Fibroblast of pulmonary artery (primary cell): ENCODE measurements at places on chromosomes 5 and 9.

DNA sequence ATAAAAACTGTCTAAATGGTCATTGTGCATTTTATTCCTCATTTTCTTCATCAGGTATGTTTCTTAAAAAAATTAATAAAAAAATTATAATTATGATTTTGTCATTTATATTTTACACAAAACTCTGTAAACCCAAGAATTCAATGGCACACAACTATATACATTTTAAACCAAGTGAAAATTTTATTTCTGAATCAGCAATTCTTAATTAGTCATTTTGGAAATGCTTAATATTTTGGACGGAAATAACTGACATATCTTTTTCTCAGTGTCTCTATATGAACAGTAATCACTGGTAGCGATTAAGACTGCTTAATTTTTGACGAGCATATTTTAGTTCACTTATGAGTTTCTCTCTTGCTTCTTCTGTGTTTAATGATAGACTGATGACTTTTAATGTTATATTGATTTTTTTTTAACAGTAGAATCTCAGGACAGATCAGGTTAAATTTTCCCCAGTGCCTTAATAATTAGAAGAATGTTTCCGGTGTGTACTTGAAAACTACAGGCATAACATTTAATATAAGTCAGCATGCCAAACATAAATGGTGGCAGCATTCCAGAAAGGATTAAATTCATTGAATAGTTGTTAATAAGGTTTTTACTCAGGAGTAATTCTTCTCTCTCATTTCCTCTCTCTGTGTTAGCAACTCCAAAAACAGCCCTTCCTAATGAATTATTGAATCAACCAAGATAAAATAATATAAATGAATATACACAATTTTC lies 644.7 kb upstream of the CDH6 start:
- DNase-seq = no peak

DNA sequence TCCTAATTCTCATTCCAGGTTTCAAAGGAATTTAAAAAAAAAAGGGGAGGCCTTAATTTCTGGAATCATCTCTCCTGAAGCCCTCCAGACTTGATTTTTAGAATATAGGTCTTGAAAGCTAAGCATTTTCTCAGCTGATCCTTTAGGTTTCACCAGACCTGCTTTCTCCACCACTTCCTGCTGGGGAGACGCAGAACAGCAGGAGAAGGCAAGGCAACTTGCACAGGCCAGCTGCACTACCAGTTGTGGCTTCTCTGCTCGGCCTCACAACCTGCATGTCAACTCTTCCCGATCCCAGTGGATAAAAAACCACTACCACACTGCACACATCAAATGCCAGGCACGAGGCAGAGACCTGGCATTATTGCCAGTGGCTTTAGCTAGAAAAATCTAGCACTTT lies 119.8 kb downstream of the SIL1 start:
- no peak for DNase-seq

DNA sequence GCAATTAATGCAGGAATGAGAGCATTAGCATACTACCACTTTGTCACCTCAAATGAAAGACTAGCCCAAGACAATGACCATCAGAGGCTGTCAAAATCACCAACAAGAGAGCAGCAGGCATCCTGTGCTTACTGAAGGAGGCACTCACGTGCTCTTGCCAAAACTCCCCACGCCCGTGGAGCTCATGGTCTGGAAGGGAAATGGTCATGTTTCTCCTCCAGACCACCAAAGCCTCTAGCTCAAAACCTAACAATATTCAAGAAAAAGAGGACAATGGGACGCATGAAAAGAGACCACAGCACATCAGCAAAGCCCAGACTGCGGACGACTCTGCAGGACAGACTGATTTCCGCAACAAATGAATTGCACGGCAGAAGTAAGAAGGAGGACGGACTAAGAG lies 12.8 kb downstream of the AKNA start:
- DNase-seq = no peak

DNA sequence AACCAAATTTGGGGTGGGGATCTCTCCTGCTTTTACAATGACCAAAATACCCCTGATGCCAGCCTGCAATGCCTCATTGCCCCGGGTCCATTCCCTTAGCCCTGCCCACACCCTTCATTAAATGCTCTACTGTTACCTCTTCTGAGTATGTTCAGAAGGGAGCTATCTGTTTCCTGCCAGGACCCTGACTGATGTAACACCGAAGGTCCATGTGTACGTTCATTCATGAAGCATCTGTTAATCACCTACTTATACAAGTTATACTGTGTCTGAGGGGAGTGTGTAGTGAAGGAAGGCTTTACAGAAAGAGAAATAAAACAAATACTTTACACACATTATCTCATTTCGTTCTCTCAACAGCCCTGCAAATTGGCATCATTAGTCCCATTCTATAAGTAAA lies 51.9 kb downstream of the ASTN2 start:
- no peak for DNase-seq

DNA sequence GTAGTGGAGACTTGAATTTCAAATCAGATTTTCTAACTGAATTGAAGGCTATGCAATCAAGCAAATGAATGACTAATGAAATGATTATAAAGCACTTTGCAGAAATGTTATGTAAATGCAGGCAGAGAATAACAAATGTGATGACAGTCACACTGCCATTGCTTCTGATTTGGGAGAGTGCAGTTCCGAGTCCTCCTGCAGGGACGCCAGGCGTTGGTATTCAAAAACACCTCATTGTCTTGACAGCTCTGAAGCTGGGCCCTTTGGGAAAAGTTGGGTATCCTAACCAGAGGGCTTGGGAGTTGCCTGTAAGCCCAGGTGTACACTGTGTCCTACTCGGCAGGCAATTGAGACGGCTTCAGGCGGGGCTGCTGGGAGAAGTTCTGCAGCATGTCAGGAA lies 57.9 kb downstream of the C5orf15 start:
- no peak for DNase-seq

- DNase-seq = no peak
Measured at GRCh38 chr5:167451076-167451475, 840.4 kb upstream of the WWC1 start.

DNA sequence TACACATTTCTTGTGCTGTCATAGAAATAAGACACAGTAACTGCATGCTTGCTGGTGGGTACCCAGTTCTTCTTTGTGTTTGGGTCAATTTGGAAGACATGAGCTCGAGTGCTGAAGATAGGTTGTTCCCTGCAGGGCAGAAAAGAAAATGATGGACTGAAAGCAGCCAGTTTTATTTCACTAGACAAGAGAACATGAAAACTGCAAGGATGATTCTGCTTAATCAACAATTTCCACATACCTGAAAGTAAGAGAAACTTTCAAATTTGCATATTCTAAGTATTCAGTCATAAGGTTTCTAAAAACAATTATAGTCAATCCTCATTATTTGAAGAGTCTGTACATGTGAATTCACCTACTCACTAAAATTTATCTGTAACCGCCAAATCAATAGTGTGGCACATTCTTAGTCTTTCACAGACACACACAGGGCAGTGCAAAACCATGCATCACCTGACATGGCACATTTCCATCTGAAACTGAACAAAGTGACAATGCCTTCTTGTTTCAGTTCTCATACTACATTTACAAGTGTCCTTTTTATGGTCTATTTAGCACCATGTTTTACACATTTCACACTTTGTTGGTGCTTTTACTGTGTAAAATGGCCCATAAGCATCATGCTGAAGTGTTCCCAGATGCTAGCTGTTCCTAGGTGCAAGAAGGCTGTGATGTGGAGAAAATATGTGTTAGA lies 56.9 kb downstream of the HOMER1 start:
- DNase-seq = no peak

- DNase-seq = no peak
Measured at GRCh38 chr9:34628656-34629490, at the start of gene ARID3C. Gene ARID3C (minus strand): TSS chr9:34629066. CDS start chr9:34628014, 1,052 bp downstream.

GRCh38 chr9:79143211-79143610 lies 428.6 kb upstream of the TLE4 start:
- DNase-seq = no peak

DNA sequence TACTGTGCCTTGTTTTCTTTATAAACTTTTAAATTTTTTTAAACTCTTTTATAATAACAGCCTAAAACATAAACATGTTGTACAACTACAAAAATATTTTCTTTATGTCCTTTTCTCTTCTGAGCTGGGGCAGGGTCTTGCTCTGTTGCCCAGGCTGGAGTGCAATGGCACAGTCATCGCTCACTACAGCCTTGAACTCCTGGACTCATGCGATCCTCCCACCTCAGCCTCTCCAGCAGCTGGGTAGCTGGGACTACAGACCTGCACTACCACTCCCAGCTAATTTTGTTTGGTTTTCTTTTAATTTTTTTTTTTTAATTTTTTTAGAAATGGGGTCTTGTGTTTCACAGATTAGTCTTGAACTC lies 31.5 kb downstream of the TTC1 start:
- DNase-seq = no peak

GRCh38 chr5:164593982-164594381 lies 1088.6 kb downstream of the MAT2B start:
- no peak for DNase-seq

DNA sequence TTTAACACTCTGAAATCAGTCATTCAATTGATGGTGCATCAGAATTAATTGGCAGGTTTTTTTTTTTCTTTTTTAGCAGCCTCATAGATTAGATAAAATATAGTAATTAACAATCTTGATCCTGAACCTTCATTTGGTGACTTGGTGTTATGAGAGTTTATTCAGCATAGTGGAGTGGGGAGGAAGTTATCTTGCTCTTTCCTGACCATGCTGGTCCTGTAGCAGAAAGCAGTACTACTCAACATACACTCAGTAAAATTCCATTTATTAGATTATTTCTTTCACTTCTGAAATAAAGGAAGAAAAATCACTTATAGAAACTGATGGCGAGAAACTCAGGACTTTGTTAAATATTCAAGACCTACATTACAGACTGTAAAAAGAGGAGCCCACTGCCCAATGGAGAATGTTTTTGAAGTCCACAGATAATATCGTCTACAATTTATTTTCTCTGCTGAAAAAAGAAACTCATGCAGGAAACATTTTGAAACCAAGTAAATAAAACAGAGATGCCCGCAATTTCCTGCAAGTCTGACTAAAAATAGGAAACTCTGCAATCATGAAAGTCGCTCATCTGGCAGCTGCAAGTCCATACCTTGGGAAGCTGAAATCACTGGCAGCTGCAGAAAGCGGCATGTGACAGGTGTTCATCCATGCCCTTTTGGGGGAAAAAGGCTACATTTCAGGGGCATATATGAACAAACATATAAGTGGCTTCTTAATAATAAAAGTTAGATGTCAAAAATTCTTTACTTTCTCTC lies 233.2 kb upstream of the RFX3 start:
- DNase-seq = peak; percentile 13

- DNase-seq = no peak
Measured at GRCh38 chr9:5890641-5891040, at the start of gene MLANA. Gene MLANA (plus strand): TSS chr9:5890889. CDS start chr9:5892475, 1,586 bp downstream.

DNA sequence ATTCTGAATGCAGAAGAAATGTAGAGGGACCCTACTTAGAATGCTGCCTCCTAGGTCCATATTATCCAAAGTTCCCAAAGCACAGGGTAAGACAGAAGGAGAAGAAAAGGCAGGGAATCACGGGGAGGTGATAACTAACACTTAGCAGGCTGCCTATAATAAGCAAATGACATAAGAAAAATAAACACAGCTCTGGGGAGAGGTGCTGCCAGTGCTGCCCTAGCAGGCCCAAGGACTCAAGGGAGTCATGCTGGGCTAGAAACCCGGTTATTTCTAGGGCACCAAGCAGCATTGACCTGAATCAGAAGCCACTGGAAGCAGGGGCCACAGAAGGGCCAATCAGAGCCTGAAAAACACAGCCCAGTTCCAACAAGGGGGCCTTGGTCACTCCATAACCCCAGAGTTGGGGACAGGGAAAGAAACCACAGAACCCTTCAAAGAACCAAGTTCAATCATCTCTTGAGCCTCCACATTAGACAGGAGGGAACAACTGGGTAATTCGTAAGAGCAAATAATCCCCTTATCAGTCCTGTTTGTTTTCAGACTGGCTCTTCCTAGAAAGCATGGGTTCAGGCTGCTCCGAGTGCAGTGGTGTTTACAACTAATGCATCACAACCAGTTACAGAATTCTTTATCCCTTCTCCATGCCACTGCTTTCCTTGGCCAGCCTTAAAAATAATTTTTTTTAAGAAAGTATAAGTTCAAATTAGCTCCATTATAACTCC lies 24.0 kb downstream of the NRG2 start:
- DNase-seq = no peak

GRCh38 chr9:83219924-83220438 lies 157.0 kb upstream of the RASEF start:
- no peak for DNase-seq

DNA sequence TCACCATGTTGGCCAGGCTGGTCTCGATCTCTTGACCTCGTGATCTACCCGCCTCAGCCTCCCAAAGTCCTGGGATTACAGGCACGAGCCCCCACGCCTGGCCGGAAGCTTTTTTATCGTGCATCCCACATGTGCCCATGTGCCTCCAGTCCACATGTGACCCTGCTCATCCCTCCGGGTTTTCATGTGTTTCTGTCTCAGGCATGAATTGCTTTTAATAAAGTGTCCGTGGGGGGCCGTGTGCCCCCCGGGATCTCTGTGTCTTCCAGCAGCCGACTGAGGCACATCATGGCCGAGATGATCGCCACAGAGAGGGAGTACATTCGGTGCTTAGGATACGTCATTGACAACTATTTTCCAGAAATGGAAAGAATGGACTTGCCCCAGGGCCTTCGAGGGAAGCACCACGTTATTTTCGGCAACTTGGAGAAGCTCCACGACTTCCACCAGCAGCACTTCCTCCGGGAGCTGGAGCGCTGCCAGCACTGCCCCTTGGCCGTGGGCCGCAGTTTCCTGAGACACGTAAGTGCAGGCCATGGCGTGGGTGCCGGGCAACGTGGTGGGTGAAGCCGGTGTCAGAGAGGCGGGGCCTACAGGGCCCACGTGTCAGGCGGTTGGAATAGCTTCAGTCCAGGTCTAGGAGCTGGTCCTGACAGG lies 22.1 kb upstream of the LRRC14B start:
- DNase-seq = peak; percentile 88

DNA sequence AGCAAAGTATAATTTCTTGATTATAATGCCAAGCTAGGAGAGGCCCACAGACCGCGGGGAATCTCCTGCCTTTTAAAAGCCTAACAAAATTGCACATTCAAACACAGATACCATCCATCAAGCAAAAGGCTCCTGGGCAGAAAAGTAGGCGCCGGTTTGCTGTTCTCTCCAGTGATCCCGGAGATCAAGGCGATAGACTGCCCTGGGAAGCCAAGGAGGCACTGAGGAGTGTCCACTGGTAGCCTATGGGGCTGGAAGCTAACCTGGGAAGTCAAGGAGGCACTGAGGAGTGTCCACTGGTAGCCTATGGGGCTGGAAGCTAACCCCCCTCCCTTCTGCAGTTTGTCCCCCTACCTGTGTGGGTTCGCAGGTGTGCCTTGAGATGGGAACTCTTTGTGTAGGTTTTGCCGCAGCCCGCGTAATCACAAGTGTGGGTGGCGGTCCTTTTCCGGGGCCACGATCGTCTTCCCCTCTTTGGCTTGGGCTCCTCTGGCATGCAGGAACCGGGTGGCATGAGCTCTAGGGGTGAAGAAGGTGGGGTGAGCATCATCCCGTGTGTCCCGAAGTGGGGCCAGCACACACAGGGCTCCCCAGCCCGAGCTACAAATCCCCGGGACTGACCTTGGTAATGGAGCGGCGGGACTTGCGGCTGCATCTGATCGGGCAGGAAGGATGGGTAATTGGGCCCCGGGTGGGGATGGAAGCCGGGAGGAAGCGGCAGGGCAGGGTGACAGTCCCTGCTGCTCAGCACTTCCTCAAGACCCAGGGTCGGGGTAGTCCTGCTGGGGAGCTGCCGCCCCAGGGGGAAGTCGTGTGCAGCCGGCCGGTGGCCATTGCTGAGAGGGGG lies 2.7 kb downstream of the KLF4 start:
- DNase-seq = no peak
